ENCODE measurements at places on chromosomes 2 and 18. TPM values are rescaled to one million over a fixed set of nuclear protein-coding genes. Genes with fewer than 3 reads are reported as not detected.

The CRYGB gene
- total RNA-seq, result not detected

The RPRM gene
- 5.3 TPM for total RNA-seq

The QPCT gene
- 12.2 TPM for total RNA-seq

The GYPC gene
- total RNA-seq, result 113 TPM

The KRTCAP3 gene
- total RNA-seq, result 1.1 TPM
